Peyer's patch (tissue), 4 donors: ENCODE measurements at places on chromosomes 4 and X. TPM values are rescaled to one million over a fixed set of nuclear protein-coding genes. Genes with fewer than 3 reads are reported as not detected.

LRAT gene
- 2.8 TPM for total RNA-seq

PHOX2B gene
- total RNA-seq, result 1.5 TPM

DMRTC1 gene
- total RNA-seq, result not detected

FRAS1 gene
- 3.5 TPM for total RNA-seq

SH3RF1 gene
- 53.5 TPM for total RNA-seq

SPARCL1 gene
- total RNA-seq, result 116 TPM

SFRP2 gene
- 19.0 TPM for total RNA-seq

SERPINA7 gene
- total RNA-seq, result not detected

NHSL2 gene
- total RNA-seq, result 2.7 TPM

RAB33A gene
- 1.3 TPM for total RNA-seq

COX7B2 gene
- total RNA-seq, result not detected

MMRN1 gene
- total RNA-seq, result 17.3 TPM

TMPRSS11B gene
- not detected for total RNA-seq

KLHL2 gene
- 26.4 TPM for total RNA-seq

ARHGAP4 gene
- 58.6 TPM for total RNA-seq

SRPX gene
- 26.4 TPM for total RNA-seq

ARMCX6 gene
- total RNA-seq, result 8.4 TPM

YY2 gene
- 6.3 TPM for total RNA-seq

VEGFD gene
- total RNA-seq, result 1.9 TPM

PACRGL gene
- total RNA-seq, result 50.3 TPM
